ENCODE measurements at places on chromosomes 2 and 18.

DNA sequence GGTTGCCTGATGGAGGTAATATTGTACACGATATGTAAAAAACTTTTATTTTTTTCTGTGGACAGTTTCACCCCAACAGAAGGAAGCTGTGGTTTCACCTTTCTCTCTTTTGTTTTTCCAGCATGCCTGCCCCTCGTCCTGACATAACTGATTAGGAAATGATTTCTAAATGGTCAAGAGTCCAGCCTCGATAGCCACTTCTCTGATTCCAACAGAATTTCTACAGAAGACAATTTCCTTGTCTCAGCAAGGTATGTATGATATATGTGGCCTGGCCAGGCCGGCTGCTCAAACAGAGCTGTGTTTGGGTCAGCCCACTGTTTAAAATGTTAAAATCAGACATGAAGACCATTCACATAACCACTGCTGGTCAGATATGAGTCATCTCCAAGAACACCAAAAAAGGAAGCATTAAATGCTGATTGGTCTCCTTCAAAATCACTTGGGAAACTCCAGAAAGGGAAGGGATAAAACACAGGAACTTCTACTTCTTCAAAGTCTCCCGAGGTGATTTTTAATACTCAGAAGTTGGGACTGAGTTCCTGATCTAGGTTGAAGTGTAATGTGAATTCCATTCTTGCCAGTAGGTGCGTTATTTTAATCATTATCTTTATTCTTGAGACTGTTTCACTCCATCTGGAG is 22.3 kb downstream of the ATP8B1 start:
- no peak for DNase-seq

DNA sequence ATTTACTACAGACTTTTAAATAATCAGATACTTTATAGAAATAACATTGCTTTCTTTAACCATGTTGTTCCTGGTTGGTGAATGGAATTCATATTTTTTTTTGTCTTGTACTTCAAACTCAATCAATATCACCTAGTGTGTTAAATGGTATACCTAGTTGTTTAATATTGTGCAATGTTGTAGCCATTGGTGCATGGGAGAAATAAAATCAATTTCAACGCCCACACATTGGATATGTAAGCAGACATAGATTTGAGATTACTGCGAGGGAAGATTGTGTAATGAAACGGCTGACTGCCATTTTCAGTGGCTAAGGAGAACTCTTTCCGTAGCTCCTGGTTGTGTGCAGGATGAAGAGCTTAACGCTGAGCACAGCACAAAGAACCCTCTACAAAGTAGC is 626.1 kb downstream of the TMEM182 start:
- DNase-seq, result no peak

- DNase-seq, result peak; percentile 48
These were observed 84.1 kb upstream of the POMC start for GRCh38 chr2:25252291-25253152.

DNA sequence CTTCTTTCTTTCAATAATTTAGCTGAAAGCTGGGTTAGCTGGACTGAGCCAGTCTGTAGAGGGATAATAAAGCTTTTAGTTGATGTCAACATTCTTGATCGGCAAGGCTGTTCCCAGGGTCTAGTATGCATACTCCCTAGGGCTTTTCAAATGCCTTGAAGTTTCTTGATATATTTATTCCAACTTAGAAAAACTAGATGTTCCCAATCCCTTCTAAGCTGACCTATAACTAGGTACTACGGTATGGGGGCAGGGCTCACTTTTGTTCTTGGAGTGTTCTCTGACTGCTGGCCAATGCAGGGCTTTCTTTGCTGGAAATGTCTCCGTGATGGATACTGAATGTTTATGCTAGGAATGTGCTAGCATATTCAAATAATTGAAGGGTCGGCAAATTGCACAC is 258.6 kb upstream of the TANK start:
- DNase-seq, result no peak

GRCh38 chr2:160267022-160267421 is 67.0 kb upstream of the ITGB6 start:
- no peak for DNase-seq

- DNase-seq, result no peak
These were observed 40.3 kb downstream of the SRBD1 start for GRCh38 chr2:45570671-45571334.

Measured in NCI-H1417 treated with DMSO at 0.1 percent for 48 hours (cell line).